Activated naive CD4-positive, alpha-beta T cell treated with Interleukin-2 at 50 U/mL for 16 hours (primary cell): ENCODE measurements at places on chromosomes 4 and X.

- DNase-seq, result no peak
Observed at GRCh38 chr4:16360694-16361262, 134.5 kb upstream of the TAPT1 start.

GRCh38 chr4:54626113-54626512 lies 31.6 kb upstream of the KIT start:
- DNase-seq, result no peak

DNA sequence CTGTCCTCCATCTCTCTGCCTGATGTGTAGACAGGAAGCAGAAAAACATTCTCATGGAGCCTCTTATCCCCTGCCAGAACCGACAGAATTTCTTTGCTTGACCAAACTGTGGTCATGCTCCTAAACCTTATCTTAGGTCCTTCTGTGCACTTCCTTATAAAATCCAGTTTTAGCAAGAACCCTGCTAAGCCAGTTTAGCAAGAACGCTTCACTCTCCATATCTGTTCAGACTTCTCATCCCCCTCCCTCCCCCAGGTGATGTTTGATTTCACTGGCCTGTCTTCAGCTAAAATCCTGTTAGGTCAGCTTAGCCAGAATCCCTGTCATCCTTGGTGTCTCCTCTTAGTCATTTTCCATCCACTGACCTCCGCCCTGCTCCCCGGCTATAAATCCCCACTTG lies 1130.9 kb upstream of the PRKX start:
- no peak for DNase-seq

DNA sequence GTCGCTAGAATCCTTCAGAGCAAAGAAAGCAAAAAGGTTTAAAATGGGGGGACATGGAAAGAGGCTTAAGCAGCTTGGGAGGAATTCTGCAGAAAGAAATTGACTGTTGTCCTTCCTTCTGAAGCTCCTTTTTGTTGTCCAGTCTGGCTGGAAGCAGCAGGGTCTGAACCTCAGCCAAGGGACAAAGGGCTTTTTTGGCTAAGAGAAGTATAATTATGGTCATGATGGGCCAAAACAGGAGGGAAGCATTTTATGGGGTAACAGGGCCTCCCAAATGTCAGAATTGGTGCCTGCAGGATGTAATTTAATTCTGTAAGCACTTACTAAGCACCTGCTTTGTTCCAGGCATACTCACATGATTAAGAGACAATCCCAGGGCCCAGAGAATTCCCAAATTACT lies 74.2 kb upstream of the CPEB2 start:
- DNase-seq, result no peak

DNA sequence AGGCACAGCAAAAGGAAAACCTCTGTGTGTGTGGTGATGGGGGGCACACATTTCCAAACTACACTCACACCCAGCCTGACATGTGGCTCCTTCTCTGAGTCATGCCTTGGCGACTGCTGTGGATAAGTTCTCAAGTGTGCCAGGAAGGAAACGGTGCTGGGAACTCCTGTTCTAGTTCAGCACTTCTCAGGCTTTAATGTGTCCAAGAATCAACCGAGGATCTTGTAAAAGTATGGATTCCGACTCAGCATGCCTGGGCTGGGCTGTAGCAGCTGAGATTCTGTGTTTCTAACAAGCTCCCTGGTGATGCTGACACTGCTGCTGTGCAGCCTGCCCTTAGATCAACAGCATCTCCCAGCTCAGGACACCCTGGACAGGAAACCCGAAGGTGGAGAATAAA lies 20.2 kb downstream of the CLNK start:
- DNase-seq, result no peak

DNA sequence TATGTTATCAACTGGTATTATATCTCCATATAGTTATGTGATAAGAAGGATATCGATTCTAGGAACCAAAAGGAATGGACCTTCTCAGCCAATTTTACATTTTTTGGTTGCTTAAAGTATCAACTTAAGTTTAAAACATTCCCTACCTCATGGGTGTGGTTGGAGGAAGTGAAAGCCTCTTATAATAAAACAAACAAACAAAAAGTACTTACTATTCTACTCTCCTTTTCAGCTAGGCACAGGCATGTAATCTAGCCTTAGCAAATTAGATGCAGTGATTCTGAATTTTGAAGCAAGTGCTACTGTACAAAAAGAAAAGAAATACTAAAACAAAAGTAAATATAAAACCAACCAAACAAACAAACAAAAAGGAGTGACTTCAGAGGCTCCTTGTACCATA lies 485.4 kb downstream of the C4orf33 start:
- DNase-seq, result no peak

DNA sequence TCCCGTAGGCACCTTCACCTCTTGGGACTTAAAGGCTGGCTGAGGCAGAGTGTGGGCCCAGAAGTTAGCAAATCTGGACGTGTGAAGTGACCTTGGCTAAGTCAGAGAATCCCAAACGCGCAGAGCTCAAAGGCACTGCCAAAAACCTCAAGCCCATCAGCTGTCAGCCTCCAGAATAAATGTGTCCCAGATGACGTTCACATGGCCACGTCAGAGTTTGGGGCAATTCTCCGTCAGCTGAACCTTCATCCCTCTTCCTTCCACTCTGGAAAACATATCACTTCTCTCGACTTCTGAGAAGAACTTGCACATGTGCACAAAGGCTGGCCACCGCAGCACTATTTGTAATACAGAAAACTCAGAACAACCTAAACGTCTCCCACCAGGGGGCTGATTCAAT lies 35.7 kb upstream of the APLN start:
- no peak for DNase-seq

DNA sequence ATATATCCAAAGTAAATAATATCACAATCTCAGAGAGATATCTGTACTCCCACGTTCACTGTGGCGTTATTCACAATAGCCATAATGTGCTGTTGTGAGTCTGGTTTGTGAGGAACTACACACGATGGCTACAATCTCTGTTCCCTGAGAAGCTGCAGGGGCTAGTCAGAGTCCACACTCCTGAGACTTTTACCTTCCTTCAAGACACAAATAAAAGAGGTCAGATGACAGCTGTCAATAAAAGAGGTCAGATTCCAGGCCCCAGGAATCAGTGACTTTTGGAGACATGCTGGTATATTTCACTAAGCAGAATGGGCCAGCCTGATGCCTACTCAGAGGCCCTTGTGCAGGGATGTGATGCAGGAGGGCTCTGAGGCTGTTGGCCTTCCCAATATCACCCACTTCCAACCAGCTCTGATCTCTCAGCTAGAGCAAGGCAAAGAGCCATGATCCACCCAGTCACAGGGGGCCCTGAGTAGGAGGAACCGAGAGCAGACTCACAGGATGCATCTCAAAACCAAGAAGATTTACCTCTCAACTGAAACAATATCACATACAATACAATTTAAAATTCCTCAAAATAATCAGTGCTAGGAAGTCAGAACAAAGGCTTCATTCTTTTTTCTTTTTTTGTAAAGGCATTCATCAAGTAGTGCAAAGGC lies 13.8 kb downstream of the FRYL start:
- no peak for DNase-seq

- DNase-seq, result no peak
Observed at GRCh38 chr4:146590801-146591200, 47.9 kb upstream of the POU4F2 start.

GRCh38 chr4:145843148-145843547 lies 95.5 kb downstream of the ZNF827 start:
- DNase-seq, result no peak

- no peak for DNase-seq
Observed at GRCh38 chr4:4855301-4856070, 4.0 kb upstream of the MSX1 start.

DNA sequence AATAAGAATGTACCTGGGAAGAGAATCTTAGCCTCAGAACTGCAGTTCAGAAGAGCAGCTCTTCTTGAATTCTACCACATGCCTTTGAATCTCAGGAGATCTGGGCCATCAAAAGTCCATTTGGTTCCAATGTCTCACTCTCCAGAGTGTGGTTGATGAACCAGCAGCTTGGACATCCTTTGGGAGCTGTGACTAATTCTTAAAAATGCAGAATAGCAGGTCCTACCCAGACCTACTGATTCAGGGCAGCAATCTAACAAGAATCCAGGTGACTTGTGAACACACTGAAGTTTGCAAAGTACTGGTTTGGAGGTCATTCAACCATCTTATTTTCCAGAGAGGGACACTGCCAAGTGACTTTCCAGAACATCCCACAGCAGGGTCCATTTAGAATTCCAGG lies 244.7 kb downstream of the PACRGL start:
- DNase-seq, result no peak

GRCh38 chr4:6475492-6476020 lies 3.1 kb upstream of the PPP2R2C start:
- no peak for DNase-seq

GRCh38 chr4:120466429-120466828 lies 399.8 kb upstream of the MAD2L1 start:
- no peak for DNase-seq

- DNase-seq, result no peak
Observed at GRCh38 chr4:121484633-121485032, 103.8 kb upstream of the QRFPR start.

- peak; percentile 37 for DNase-seq
Observed at GRCh38 chrX:47623540-47624027, 3.9 kb upstream of the SYN1 start.

- no peak for DNase-seq
Observed at GRCh38 chr4:139806929-139807328, 141.3 kb downstream of the MGST2 start.

- DNase-seq, result no peak
Observed at GRCh38 chrX:54416965-54417364, 23.2 kb upstream of the TSR2 start.

- DNase-seq, result no peak
Observed at GRCh38 chrX:71659959-71660358, 7.4 kb upstream of the LOC101059915 start.

- no peak for DNase-seq
Observed at GRCh38 chr4:15720851-15721250, 18.0 kb downstream of the BST1 start.

- DNase-seq, result no peak
Observed at GRCh38 chr4:182975806-182976205, 58.6 kb upstream of the DCTD start.

GRCh38 chr4:72325215-72325614 lies 243.8 kb downstream of the ADAMTS3 start:
- DNase-seq, result no peak

- DNase-seq, result no peak
Observed at GRCh38 chr4:102420563-102421398, 75.5 kb upstream of the SLC39A8 start.

- no peak for DNase-seq
Observed at GRCh38 chrX:6292599-6292998, 63.9 kb upstream of the NLGN4X start.

DNA sequence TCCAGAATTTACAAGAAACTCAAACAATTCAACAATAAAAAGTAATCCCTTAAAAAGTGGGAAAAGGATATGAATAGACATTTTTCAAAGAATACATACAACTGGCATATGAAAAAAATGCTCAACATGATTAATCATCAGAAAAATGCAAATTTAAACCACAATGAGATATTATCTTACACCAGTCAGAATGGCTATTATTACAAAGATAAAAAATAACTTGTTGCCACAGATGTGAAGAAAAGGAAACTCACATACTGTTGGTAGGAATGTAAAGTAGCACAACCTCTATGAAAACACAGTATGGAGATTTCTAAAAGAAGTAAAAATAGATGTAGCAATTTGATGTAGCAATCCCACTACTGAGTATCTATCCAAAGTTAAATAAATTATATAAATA lies 65.1 kb upstream of the DIAPH2 start:
- no peak for DNase-seq

DNA sequence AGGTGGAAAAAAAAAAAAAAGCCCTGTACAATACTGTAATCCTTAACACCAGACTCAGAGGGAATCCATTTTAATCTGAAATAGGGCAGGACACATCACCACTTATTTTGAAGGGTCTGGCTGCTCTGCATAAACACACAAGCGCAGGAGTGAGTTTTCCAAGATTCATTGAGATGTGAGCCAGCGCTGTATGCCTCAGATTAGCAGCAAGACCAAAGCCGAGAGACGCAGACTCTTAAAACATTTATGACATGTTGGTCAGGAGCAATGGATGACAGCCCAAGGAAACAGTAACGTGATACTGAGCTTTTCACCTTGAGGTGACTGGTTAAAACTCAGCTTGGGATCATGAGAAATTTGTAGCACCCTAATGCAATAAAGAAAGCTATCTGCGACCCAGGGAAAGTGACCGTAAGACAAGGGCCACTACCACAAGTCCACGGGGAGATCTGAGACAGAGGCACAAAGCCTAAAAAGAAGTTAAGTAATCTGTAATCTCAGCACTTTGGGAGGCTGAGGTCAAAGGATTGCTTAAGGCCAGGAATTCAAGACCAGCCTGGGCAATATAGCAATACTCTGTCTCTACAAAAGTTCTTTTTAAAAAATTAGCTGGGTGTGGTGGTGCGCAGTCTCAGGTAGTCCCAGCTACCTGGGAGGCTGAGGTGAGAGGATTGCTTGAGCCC lies 210.6 kb downstream of the COL25A1 start:
- no peak for DNase-seq

GRCh38 chrX:102745513-102745856 lies 24.9 kb downstream of the GPRASP3 start:
- no peak for DNase-seq

GRCh38 chr4:129806986-129807385 lies 711.0 kb downstream of the C4orf33 start:
- DNase-seq, result no peak

DNA sequence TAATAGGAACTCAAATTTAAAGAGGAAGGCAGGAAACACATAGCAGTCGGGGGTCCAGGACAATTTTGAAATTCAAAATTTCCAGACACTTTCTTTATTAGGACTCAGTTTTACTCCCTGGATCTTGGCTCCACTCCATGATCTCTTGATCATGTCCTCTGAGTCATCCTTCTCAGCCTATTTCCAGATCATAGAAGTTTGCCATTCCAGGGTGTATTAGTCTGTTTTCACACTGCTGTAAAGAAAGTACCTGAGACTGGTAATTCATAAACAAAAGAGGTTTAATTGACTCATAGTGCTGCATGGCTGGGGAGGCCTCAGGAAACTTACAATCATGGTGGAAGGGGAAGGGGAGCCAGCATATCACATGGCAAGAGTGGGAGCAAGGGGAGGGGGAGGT lies 564.7 kb upstream of the ACTRT1 start:
- DNase-seq, result no peak

DNA sequence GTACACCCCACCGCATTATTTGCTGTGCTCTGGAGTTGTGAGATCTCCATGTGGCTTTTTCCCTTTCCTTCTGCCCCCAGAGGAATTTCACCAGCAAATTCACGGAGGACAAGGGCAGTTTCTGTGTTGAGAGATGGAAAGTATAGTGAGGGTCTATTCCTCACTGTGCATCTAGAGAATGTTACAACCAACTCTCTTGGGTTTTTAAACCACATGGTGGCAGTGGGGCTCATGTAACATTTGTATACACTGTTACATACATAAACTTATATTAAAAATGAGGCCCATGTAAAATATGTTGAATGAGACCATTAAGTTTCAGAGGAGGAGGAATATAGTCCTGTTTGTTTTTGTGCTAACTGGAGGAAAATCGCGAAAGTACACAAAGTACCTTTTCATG lies 909 bp upstream of the PRKG2 start:
- no peak for DNase-seq

DNA sequence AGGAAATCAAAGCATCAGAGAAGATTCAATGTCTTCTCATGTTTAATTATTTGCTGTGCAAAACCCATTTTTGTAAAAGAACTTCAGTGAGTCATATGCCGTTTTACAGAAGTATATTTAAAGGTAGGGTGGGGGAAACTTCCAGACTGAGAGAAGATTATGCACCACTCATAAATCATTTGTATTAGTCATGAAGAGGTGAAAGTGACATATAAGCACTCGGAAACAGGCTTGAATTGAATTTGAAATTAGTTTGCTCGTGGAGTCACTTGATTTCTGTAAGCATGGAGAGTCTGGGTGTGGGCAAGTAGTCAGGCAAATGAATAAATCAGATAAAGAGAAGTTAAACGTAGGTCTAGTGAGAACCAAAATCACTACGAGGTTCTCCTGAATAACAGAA lies 335.1 kb downstream of the ANK2 start:
- no peak for DNase-seq
